ENCODE measurements at places on chromosomes 2 and 18.

DNA sequence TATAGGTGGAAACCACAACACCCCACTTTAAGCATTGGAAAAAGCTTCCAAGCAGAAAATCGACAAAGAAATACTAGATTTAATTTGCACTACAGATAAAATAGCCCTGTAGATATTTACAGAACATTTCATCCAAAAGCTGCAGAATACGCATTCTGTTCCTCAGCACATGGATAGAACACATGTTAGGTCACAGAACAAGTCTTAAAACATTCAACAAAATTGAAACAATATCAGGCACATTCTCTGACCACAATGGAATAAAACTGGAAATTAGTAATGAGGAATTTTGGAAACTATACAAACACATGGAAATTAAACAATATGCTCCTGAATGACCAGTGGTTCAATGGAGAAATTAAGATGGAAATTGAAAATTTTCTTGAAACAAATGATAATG lies 27.8 kb upstream of the XDH start:
- DNase-seq: no peak

- DNase-seq: no peak
These were observed 146.1 kb upstream of the SESTD1 start for GRCh38 chr2:179410552-179411356.

- no peak for DNase-seq
These were observed 39.5 kb upstream of the TANC1 start for GRCh38 chr2:158928965-158929364.

DNA sequence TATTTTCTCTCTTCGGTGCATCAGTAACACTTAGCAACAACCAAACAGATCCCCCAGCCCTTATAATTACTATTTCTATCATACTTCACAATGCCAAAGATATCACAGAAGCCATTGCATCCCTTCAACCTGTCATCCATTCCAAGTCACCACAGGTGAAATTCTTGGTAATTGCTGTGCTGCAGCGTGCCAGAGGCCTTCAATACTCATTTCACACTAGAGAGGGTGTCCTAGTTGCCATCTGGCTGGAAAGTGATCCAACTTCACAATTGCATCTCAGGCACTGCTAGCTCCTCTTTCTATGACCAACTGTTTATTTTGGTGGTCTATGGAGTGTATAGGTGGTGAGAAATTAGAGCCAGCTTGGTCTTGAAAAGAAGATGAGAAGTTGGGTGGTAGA lies 131.2 kb downstream of the NUP35 start:
- DNase-seq: no peak

DNA sequence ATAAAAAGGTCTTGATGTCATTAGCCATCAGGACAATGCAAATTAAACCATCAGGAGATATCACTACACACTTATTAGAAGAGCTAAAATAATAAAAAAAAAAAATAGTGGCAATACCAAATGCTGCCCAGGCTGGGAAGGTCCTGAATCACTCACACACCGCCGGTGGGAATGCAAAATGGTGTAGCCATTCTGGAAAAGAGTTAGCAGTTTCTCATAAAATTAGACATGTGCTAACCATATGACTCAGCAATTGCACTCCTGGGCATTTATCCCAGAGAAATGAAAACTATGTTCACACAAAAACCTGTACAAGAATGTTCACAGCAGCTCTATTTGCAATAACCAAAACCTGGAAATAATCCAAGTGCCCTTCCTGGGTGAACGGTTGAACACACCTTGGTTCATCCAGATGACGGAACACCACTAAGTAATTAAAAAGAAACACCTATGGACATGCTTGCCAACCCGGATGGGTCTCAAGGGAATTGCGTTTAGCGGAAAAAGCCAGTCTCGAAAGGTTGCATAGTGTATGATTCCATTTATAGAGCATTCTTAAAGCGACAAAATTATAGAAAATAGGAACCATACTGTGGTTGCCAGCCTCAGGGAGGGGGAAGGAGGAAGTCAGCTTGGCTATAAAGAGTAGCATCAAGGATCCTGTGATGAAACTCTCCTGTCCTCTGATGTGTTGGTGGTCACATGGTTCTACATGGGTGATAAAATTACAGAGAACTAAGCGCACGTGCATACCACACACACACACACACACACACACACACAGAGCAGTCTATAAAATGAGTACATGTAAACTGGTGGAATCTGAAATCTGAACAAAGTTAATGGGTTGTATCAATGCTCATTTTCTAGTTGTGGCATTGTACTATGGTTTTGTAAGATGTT lies 4.6 kb downstream of the MBP start:
- no peak for DNase-seq

DNA sequence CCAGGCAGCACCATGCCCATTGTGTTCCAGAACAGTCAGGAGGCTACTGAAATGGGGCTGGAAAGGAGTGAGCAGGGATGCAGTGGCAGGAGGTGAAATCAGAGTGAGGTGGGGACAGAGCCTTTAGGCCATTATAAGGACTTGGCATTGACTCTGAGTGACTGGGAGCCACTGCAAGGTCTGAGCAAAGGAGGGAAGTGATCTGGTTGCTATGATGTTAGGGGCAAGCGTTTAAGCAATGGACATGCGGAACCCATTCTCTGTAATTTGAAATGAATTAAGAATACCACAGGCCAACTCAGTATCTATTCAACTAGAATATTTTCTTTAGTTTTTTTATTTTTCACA lies 98.2 kb downstream of the DPP4 start:
- DNase-seq: no peak

DNA sequence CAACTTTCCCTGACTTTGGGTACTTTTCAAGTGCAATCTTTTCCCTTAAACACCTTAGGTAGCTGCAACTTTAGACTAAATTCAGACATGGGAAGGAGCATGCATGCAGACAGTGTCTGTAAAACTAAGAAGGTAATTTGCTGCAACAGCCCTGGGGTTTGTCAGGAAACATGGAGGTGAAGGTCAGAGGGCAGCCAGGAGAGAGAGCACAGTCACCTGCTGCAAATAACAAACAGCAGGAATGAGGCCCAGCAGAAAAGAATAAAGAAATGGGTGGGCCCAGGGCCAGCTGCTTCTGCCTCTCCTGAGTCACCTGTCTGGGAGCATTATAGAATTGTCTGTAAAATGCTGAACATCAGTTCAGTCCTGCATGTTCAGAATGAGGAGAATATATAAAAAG lies 35.2 kb downstream of the MTHFD2 start:
- DNase-seq: no peak

Data from activated CD8-positive, alpha-beta memory T cell treated with anti-CD3 and anti-CD28 coated beads for 48 hours (primary cell).